ENCODE measurements at places on chromosomes 5 and 9.

GRCh38 chr9:17875886-17876285 lies 297.0 kb downstream of the SH3GL2 start:
- DNase-seq, result no peak

DNA sequence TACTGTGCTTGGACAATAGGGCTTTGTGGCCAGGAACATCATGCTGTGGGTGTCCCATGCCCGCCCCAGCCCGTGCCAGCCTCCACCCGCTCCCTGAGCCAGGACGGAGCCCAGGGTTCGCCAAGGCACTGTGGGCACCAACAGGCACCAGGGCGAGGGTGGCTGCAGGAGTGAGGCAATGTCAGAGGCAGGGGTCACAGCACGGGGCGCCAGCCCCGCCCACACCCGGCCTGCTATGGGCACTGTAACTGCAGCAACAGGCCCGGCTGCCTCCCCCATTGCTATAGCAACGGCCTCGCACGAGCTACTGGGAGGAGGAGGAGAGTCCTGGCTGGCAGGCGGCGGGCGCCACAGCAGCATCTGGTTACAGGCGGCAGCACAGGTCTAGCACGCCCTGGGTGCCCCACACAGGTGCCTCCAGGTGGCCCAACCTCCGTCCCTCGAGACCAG lies 2.5 kb downstream of the ABCA2 start:
- DNase-seq, result no peak

- no peak for DNase-seq
Measured at GRCh38 chr9:38103340-38103739, 34.3 kb upstream of the SHB start.

DNA sequence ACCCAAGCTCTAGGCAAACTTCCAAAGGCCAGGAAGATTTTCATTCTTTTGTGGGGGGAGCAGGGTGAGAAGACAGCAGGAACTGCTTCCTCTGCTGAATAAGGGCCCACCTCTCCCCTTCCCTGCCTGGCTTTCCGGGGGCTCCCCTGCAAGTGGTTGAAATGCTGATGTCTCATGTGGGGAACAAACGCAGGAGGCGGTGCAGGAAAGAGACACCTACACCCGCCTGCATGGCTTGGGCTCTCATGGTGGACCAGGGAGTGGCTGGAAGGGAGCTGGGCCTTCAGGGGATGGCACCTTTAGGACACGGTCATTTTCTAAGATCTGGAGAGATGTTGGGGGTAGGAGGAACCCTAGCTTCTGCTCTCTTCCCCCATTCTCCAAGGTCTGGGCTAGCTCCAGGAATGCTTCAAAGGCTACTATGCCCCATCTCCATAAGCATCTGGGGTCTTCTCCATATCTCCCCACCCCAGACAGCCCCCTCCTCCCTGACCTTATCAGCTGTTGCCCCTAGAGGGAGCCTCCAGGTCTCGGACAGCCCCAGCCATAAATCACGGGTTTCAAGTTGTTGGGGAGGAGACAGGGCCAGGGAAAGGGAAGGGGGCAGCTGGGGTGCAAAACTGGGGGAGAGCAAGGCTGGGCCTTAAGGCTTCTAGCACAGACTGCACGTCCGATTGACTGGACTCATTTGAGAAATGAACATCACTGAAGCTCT lies 76.6 kb downstream of the PSD2 start:
- no peak for DNase-seq

DNA sequence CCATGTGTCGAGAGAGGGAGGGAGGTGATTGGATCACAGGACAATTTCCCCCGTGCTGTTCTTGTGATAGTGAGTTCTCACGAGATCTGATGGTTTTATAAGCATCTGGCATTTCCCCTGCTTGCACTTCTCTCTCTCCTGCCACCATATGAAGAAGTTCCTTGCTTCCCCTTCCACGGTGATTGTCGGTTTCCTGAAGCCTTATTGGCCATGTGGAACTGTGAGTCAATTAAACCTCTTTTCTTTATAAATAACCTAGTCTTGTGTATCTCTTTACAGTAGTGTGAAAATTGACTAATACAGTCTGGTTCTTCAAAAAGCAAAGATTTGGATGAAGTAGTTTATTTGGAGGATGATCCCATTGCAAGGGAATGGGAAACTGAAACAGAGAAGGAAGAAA lies 11.3 kb upstream of the MIER3 start:
- no peak for DNase-seq

DNA sequence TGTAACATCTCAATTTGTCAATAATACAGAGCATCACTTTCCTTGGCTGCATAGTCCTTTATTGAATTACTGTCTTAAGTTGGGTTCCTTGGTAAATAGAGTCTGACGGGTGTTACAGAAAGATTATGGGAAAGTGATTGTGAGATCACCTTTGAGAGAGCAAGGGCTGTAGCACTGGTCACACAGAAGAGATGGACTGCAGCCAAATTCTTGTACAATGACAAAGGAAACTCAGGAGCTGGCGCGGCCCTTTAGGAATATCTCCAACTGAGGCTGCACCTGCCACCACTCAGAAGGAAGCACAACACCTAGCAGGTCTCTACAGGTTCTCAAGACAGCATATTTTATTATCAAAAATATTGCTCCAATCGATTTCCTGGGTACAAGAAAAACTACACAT lies 350.0 kb upstream of the ISL1 start:
- no peak for DNase-seq

DNA sequence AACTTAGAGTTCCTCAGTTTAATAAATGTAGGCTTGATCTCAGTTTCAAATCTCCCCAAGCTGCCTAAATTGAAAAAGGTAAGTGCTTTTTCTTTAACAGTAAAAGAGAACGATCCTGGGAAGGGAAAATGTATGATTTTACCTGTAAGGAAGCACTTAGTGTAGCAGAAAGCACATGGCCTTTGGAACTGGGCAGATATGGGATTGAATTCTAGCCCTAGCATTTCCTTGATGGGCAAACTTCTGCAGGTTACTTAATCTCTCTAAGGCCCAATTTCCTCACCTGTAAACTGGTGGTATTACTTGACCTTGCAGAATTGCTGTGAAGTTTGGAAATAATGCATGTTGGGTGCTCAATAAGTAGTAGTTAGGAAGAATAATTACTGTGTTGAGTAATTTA lies 11.6 kb downstream of the ANP32B start:
- no peak for DNase-seq

DNA sequence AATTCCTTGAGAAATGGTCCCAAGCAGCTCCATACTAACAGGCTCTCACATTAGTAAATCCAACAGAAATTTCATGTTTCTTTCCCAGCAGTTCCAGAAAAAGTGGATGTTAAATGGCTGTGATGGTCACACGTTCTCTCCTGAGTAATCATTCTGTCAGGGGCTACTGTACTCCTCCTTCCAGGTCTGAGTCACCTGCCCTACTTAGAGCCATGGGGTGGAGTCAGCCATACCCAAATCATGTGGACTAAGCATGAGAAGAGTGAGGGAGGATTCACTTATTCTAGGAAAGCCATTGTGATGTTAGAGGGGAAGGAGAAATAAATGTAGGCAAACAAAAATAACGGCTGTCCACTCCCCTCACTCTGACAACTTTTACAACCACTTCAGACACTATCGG lies 547.2 kb downstream of the CSNK1G3 start:
- DNase-seq, result peak; percentile 49

- peak; percentile 32 for DNase-seq
Measured at GRCh38 chr5:14781106-14781505, 90.5 kb downstream of the ANKH start.

- no peak for DNase-seq
Measured at GRCh38 chr5:82152978-82153481, 125.1 kb downstream of the RPS23 start.

GRCh38 chr9:33364127-33364526 lies 38.2 kb downstream of the AQP7 start:
- no peak for DNase-seq

- peak; percentile 71 for DNase-seq
Measured at GRCh38 chr9:69173891-69174615, at the start of gene TJP2. Gene TJP2 (plus strand): TSS chr9:69174277. CDS start chr9:69174373, 96 bp downstream.

- peak; percentile 78 for DNase-seq
Measured at GRCh38 chr9:112338561-112338960, 5.1 kb upstream of the PTBP3 start.

- no peak for DNase-seq
Measured at GRCh38 chr5:133227082-133227481, 175.3 kb downstream of the HSPA4 start.

DNA sequence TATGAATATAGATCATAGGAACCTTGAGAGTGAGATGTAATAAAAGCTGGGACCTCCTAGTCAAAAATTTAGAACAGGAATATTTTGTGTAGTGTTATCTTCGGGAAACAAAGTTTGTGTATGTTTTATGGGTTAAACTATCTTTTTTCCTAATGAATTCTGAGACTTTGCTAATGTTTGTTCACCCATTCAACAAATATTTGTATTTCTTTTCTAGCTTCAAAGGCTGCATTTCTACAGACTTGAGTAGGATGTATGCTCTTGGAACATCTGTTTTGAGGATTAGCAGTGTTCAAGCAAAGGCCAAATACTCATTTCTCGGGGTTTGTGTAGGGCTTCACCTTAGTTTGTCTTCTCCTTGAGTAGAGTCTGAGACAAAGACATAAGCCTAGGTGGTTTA lies 16.2 kb downstream of the NDUFS4 start:
- no peak for DNase-seq

DNA sequence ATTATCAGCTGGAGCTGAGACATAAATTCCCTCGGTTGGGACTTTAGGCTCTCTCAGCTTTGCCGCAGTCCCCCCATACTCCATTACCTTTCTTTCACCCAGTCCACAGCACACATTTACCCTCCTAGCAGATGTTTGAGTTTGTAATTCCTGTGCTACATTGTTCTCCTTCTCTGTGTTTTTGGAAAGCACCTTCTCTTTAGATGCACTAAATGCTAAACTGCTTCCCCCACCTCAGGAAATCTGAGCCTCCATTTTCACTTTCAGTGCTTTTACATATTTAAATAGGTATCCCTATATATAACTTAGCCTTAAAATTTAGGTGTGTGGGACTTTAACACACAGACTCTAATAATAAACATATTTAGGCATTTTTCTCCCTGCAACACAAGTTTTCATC lies 356.9 kb downstream of the NFIB start:
- no peak for DNase-seq

DNA sequence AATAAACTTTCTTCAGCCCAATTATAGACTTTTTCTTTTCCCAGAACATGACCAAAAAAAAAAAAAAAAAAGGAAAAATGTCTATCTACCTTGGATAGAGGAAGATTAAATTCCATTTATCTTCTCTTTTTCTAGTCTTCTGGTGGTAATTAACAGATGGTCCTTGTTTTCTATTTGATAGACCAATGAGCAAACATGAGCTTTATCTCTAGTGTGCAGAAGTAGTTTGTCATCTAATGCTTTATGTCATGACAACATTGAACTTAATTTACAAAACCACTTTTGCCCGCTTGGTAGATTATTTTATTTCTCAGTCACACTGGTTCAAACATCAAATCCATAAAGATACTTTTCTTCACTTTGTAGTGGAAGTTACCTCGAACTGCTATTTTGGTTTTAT lies 69.5 kb upstream of the ELL2 start:
- DNase-seq, result no peak

DNA sequence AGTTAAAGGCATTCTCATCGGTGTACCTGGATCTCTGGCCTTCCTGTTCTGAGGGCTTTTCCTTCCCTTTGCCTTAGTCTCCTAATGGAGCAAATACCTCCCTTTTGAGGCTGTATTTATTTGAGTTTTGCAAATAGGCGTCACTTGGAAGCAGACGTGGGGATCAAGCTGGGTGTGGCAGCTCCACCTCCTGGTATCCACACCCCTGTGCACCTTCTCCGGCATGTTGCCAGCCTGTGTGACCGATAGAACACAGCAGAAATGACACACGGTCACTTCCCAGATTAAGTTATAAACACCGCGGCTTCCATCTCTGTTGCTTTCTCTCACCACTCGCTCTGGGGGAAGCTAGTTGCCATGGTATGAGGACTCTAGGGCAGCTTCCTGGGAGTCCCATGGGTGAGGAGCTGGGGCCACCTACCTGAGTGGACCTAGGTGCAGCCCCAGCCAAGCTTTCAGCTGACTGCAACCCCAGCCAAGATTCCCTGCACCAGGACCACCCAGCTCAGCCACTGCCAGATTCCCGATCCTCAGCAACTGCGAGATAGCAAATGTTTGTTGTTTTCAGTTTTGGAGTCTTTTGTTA lies 214.4 kb upstream of the MVB12B start:
- no peak for DNase-seq

GRCh38 chr9:72680593-72681282 lies 159.3 kb downstream of the TMC1 start:
- no peak for DNase-seq

GRCh38 chr5:93224624-93225023 lies 356.4 kb downstream of the NR2F1-AS1 start:
- DNase-seq, result no peak

- peak; percentile 25 for DNase-seq
Measured at GRCh38 chr5:123297866-123298265, 125.3 kb downstream of the CEP120 start.

DNA sequence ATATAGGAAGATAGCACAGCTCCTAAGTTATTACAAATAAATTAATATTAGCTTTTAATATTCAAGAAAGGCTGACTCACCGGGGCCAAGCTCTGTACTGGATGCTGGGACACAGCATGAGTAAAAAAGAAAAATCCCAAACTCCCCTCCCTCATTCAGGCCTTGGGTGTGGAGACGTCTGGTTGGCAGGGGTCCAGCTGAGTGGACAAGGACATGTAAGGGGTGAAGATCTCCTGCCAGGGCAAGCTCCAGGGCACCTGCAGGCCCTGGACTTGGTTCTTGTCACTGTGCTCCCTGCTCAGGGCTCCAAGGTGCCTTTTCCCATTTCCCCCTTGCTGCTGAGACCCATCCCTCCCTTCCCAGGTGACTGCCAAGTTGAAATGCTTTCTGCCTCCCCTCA lies 388.5 kb downstream of the ENC1 start:
- no peak for DNase-seq

- peak; percentile 53 for DNase-seq
Measured at GRCh38 chr5:148482697-148483462, 99.1 kb downstream of the FBXO38 start.

- DNase-seq, result peak; percentile 63
Measured at GRCh38 chr9:38141746-38142591, 72.9 kb upstream of the SHB start.

DNA sequence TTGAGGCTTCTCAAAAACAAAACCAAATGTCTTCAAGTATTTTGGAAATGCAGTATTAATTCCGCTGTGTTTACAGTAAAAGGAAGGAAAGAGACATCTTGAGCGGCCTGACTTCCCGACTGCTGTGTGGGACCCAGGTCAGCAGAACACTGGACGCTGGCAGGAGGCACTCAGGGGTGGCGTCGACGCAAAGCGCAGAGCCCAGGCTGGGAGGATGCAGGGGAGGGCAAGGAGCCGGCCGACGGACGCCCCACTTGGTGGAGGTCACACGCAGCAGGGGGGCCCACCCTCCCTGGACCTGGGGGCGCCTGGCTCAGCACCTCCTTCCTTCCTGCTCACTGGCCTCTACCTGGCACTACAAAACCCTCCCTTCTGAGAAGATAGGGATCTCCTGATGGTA lies 19.7 kb downstream of the SLC12A7 start:
- DNase-seq, result no peak

- DNase-seq, result no peak
Measured at GRCh38 chr9:14403081-14403480, 89.1 kb upstream of the NFIB start.
